ENCODE measurements at places on chromosomes 11 and 22.
A peak's percentile ranks its signal among the peaks of the same experiment; 100 is the strongest.

GRCh38 chr11:9716275-9717039 is 52.6 kb downstream of the SWAP70 start:
- DNase-seq: no peak

DNA sequence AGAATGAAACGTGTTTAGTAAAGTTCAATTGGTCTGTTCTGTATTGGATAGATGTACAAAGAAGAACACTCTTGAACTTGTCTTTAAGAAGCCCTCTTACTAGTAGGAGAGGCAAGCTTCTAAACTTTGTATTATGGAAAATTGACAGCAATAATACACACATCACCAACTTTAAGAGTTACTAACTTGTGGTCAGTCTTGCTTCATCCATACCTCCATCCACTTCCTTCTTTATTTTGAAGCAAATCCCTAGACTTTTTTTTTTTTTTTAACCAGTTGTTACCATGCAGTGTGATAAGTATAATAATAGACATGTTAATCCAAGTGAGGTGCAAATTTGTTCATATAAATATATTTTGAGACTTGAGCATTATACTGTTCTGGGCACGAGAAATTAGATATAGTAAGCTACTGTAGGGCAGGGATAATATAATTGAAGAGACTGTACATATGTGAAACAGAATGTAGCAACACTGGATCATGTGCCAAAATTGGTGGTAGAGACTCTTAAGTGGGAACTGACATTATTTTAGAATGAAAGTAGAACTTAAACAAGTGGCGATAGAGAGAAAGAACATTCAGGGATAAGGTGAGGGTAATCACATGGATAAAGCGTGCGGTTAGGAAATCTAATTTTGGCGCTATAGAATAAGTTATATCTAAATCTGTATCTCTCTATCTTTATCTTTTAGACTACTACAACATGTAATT is 6.5 kb downstream of the FAR1 start:
- no peak for DNase-seq

DNA sequence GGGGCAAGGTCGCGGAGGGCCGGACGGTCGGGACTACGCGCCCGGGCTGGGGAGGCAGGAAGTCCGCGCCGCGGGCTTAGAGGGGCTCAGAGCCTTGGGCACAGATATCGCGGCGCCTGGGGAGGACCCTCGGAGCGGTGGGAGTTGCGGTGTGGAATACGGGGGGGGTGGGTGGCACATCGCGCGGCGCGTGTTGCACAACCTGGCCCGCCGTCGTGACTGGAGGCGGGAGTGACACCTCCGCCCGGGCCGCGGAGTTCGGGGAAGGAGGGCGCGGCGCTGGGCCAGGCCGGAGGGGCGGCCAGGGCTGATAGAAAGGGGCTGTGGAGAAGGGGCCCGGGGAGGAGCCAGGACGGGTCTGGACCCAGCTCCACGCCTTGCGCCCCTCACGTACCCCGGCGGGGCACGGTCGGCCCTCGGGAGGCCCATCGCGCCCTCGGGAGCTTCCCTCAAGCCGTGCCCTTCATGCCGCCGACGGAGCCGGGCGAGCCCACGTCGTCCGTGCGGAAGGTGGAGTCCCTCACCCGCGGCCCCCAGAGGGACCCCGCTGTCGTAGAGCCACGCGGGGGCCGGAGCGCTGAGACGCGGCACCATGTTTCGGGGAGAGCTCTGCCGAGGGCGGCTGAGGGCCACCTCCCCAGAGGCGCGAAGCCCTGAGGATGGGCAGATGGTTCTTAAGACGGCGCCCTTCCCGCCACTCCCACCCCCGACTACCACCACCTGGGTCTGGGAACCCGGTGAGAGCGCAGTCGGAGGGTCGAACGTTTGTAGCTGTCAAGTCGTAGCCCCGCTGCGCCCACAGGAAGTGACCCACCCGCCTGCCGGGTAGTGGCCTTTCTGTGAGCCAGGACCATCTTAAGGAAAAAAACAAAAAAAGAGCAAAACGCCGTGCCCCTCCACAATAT is 729 bp downstream of the IL17RA start:
- DNase-seq: no peak

GRCh38 chr11:88280673-88281316 is 56.7 kb downstream of the CTSC start:
- DNase-seq: no peak

GRCh38 chr22:50087646-50088045 is 2.2 kb upstream of the MOV10L1 start:
- DNase-seq: no peak

DNA sequence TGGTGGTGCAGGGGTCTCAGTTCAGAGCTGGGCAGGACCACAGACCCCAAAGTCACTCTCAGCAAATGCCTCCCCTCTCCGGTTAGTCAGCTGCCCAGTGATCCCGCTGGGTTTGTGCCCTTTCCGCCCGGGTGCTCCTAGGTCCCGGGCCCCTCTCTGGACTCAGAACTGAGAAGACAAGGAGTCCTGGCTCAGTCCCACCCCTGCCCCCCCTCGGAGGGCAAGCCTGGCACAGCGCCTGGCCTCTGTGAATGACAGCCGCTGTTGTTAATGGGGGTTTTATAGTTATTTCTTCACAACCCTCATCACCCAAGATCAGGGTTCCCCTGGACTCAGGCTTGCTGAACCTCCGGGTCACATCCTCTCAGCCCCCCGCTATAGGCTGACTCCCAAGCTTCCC is 47.6 kb downstream of the ELFN2 start:
- no peak for DNase-seq

DNA sequence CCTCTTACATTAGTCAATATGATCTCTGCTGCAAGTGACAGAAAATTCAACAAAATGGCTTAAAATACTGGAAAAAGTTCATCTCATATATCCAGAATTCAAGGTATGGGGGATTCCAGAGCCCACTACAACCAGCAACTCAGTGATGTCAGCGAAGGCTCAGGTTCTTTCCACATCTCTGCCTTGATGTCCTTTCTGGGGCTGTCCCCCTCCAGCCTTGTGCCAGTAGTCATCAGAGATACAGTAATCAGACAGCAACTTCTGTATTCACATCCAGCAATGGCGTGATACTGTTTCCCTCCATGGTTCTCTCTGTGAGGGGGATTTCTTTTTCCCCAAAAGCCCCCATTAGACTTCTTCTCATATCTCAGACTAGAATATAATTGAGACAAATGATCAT is 103.4 kb upstream of the USP47 start:
- no peak for DNase-seq

- peak; percentile 27 for DNase-seq
Observed at GRCh38 chr22:42664976-42665831, 16.0 kb upstream of the CYB5R3 start.

- no peak for DNase-seq
Observed at GRCh38 chr11:11975201-11976092, 33.0 kb downstream of the DKK3 start.

- no peak for DNase-seq
Observed at GRCh38 chr22:39251762-39252460, 7.1 kb upstream of the PDGFB start.

GRCh38 chr11:113457784-113458183 is 17.4 kb downstream of the DRD2 start:
- DNase-seq: no peak

DNA sequence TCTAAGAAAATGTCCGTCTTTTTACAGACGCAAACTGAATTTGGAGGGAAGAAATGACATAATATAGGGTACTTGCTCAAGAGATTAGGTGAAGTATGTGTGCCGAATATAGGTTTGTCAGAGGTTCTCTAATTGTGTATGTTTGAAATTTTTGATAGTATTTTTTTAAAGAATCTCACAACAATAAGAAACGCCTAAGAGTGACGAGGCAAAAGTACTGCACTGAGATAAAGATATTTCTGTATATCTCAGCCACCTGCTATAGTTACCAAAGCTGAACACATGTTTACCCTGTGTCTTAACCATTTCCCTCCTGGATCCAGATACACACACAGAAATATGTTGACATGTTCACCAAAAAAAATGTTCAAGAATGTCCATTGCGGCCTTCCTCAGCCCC is 92.0 kb downstream of the PRMT3 start:
- DNase-seq: no peak

DNA sequence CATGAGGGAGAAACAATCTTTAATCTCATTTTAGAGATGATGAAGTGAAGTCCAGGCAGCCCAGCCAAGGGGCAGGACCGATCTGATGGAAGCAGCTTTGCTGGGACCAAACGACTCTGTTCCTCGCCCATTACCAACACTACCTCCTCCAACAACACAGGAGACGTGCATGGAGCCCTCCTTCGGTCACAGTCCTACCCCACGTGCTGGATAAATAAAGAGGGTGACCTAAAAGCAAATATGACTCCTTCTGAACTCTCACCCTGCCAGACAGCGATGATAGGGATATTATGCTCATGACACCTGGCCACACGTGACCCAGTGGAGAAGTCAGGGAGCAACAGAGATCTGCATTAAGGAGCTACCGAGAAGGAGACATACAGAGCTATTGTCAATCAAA is 26.0 kb downstream of the SCGB1A1 start:
- no peak for DNase-seq

- no peak for DNase-seq
Observed at GRCh38 chr11:12685229-12685628, 11.0 kb downstream of the TEAD1 start.

GRCh38 chr11:72294616-72295395 is 50.8 kb upstream of the PHOX2A start:
- DNase-seq: no peak

DNA sequence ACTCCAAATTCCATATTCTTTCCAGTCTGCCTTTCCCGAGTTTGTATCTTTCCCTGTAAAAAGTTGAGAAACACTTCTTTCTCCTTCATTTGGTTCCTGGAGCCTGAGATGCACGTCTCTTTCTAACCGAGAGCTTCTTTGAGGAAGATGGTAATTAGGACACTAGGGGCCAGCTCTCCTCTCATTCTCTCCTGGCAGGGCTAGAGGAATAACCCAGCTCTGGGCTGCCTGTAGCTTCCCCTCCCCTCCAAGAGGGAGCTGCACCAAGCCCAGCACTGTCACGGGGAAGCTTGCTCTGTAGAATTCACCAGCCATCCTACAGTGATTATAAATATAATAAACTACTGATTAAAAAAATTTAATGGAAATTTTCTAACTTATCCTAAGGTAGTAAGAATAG is 26.9 kb downstream of the UBASH3B start:
- DNase-seq: no peak

- DNase-seq: no peak
Observed at GRCh38 chr11:128942272-128942612, 429 bp downstream of the TP53AIP1 start.

GRCh38 chr22:41620589-41621098 is at the start of gene DESI1:
Gene DESI1 (minus strand): TSS chr22:41621043. CDS start chr22:41620839, 204 bp downstream.
- DNase-seq: no peak

- no peak for DNase-seq
Observed at GRCh38 chr11:114058871-114059277, 637 bp upstream of the ZBTB16 start.

DNA sequence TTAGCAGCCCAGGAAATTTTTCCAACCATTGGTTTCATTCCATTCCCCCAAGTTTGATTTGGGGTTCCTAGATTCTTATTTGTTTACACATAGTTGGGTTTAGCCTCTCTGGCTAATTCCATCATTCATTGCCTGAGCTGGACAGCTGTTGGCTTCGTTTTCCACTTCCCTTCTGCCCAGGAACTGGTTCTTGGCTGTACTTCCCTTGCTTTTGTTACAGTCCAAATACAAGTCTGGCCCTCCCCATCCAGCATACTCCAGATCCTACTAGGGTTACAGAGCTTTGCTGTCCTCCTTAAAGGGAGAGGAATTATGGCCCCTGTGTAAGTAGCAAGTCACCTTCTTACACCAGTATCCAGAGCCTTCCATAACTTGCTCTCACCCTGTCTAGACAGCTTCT is 356.3 kb downstream of the FAT3 start:
- DNase-seq: no peak

DNA sequence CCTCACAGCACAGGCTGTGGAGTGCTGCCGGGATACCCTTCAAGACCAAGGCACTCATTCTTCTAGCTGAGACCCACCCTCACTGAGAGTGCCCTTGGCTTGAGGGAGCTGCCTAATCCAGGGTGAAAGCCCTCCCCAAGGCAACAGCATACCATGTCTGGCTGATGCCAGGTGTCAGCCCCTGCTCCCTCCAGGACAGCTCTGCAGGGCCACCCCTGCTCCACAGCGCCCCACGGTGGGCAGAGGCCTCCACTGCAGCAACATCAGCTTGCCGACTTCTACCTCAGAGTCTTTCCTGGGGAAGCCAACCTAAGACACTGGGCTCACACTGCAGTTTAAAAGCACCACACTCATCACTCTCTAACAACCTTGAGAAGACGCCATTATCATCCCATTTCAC is 29.0 kb downstream of the TTLL1 start:
- peak; percentile 22 for DNase-seq

- no peak for DNase-seq
Observed at GRCh38 chr11:127330044-127330443, 329.5 kb upstream of the KIRREL3 start.

- no peak for DNase-seq
Observed at GRCh38 chr22:50720301-50721256, 17.4 kb upstream of the ACR start.
